ENCODE measurements at places on chromosomes 6 and 20. TPM values are rescaled to one million over a fixed set of nuclear protein-coding genes. Genes with fewer than 3 reads are reported as not detected.

Gene THBD
- total RNA-seq, result 7.7 TPM

DNA sequence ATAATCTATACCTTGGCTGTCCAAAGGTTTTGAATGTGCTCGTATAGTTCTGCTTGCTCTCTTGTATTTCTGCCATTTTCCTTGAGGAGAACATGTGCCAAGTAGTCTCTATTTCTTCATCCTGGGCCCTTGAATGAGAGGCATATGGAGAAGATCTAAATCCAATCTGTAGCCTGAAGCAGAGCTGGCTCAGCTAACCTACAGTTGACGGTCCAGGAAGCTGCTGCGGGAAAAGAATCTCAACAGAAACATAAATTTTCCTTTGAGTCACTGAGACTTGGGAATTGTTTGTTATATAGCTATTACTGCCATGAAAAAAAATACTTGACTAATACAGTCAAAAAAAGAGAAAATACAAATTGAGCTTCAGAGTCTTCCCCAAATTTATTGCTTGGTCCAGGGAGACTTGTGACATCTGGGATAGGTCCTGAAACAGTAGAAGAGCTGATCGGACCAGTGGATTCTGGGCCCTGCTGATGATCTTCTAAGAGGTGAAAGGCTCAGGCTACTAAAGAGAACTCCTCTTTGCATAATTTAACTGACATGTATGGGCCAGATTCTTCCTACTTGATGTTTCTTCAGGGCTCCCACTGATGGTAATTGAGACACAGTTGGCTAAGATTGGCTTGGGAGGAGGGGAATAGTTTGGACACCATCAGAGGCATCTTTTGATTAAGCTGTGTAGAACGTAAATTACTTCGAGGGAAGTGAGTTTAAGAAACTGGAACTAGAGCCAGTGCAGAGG lies 29.9 kb upstream of the PLCB4 start:
- DNase-seq, result no peak

DNA sequence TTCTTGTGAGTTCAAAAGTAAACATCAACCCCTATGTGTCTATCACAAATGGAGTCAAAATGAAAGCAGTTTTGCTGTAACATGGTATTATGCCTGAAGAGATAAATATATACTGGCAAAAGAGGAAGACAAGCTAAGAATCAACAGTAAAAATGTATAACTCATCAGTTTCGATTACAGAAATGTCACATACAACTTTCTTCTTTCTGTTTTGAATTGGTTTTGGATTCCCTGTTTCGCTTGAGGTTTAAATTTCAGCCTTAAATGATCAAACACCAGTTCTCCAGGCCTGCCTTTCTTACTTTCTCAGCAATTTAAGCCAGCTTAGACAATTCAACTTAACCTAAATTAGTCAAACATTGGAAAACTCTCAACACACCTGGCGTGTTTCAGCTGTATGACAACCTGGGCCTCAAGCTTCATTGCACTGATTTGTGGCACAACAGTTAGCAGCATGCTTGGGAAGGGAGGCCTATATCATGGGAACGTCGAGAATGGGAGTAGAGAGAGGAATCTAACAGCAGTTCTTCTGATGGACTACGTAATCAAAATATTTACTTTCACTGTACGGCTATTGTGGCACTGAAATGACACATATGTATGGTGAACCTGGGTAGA lies 51.9 kb upstream of the MARCKS start:
- DNase-seq, result peak; percentile 9

GRCh38 chr6:74480561-74480960 lies 725.3 kb downstream of the COL12A1 start:
- no peak for DNase-seq

Gene LRRC1
- total RNA-seq, result 59.9 TPM

- no peak for DNase-seq
Observed at GRCh38 chr6:104632588-104632987, 227.1 kb downstream of the HACE1 start.

DNA sequence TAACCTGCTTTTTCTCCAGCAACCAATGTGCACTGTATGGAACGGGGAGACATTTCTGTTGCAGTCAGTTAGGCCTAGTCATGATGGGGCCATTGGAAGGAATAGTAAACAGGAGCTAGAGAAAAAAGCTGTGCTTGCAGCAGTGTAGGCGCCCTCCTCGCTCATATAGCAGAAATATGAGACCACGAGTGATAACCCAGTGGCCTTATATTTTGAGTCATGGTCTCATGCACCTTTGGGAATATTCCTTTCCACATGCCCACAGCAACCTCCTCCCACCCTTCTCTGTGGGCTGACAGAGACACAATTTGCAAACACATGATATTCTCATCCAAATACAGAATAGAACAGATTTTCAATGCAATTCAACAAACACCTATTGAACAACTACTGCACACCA lies 248.9 kb upstream of the CITED2 start:
- no peak for DNase-seq

Measured in dermis microvascular lymphatic vessel endothelial cell (primary cell).